ENCODE measurements at places on chromosomes 6 and 20.

- H3K27me3 ChIP-seq: peaks cover 2% of the 10 kb centered on the region
- no peak overlapping the region for H3K4me3 ChIP-seq
- DNase-seq: no peak
- no peak overlapping the region for H3K27ac ChIP-seq
- H3K4me1 ChIP-seq: no peaks in the 10 kb centered on the region
Measured at GRCh38 chr20:24303393-24304170, 165.8 kb upstream of the SYNDIG1 start.

DNA sequence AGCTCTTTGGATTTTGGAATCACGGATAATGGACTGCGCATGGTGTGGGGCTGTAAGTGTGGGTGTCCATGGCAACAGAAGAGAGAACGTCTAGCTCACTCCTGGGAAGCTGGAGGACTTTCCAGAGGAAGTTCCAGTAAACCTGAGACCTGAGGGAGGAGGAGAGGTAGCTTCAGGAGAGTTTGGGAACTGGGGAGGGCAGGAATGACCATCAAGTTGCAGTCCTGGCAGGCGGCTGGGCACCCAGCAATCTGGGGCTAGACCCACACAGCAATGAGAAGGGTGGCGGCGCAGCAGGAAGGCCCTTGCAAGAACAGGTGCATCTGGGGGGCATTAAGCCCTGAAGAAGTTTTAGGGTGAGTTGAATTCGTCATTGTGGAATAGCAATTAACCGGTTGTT is 95.9 kb downstream of the FOXC1 start:
- H3K27me3 ChIP-seq: no peaks in the 10 kb centered on the region
- H3K27ac ChIP-seq: no peak overlapping the region
- no peak overlapping the region for H3K4me3 ChIP-seq
- no peaks in the 10 kb centered on the region for H3K36me3 ChIP-seq
- H3K4me1 ChIP-seq: no peaks in the 10 kb centered on the region
- no peak for DNase-seq

DNA sequence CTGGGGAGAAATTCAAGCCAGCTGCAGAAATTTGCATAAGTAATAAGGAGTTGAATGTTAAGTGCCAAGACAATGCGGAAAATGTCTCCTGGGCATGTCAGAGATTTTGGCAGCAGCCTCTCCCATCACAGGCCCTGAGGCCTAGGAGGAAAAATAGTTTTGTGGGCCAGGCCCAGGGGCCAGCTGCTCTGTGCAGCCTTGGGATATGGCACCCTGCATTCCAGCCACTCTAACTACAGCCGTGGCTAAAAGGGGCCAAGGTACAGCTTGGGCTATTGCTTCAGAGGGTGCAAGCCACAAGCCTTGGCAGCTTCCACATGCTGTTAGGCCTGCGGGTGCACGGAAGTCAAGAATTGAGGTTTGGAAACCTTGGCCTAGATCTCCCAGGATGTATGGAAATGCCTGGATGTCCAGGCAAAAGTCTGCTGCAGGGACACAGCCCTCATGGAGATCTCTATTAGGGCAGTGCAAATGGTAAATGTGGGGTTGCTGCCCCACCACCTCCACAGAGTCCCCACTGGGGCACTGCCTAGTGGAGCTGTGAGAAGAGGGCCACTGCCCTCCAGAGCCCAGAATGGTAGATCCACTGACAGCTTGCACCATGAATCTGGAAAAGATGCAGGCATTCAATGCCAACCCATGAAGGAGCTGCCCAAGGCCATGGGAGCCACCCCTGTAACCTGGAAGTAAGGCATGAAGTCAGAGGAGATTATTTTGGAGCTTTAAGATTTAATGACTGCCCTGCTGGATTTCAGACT is 126.5 kb downstream of the DTNBP1 start:
- H3K27me3 ChIP-seq: no peaks in the 10 kb centered on the region

DNA sequence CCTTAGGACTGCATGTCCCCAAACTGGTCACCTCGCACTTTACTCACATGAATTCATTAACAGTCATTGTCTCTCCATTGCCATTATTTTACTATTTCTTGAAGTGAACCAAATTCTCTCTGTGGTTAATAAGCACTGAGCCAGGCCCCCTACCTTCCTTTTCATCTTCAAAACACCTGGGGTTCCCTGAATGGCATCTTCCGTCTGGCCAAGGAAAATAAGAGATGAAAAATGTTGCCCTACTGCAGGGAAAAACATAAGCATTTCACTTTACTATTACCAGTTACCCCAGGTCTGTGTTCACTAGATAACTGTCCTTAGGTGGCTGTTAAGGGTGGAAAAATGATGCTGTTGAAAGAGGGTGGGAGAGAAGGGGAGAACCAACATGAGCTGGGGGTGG is 10.0 kb upstream of the NKX2-2 start:
- H3K27ac ChIP-seq: no peak overlapping the region
- peaks cover 78% of the 10 kb centered on the region for H3K27me3 ChIP-seq
- H3K4me1 ChIP-seq: peaks cover 7% of the 10 kb centered on the region
- no peak overlapping the region for H3K4me3 ChIP-seq
- DNase-seq: no peak

DNA sequence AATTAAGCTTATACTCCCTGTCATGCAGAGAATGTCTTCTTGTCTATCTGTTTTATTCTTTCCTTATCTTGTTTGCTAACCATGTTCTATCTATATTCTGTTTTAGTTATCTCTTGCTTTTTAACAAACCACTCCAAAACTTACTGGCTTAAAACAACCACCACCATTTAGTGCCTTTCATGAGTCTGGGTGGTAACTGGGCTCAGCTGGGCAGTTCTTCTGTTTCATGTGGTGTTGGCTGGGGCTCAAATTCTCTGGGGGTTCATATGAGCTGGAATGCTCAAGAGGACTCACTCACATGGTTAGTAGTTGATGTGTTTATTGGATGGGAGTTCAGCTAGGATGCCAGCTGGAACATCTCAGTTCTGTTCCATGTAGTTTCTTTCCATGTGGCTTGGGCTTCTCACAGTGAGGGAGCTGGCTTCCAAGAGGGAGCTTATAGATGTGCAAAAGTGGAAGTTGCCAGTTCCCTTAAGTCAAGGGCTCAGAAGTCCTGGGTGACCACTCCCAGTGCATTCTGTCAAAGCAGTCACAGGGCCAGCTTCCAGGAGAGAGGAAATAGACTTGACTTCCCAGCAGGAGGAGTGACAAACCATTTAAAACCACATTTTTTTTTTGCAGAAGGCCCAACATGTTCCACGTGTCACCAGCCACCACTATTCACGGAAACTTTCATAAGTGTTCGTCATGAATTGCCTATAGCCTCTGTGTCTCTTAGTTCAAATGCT is 70.4 kb downstream of the PLCB4 start:
- H3K4me3 ChIP-seq: no peak overlapping the region
- no peak for DNase-seq
- H3K27ac ChIP-seq: no peak overlapping the region
- H3K27me3 ChIP-seq: peaks cover 2% of the 10 kb centered on the region
- no peaks in the 10 kb centered on the region for H3K36me3 ChIP-seq

DNA sequence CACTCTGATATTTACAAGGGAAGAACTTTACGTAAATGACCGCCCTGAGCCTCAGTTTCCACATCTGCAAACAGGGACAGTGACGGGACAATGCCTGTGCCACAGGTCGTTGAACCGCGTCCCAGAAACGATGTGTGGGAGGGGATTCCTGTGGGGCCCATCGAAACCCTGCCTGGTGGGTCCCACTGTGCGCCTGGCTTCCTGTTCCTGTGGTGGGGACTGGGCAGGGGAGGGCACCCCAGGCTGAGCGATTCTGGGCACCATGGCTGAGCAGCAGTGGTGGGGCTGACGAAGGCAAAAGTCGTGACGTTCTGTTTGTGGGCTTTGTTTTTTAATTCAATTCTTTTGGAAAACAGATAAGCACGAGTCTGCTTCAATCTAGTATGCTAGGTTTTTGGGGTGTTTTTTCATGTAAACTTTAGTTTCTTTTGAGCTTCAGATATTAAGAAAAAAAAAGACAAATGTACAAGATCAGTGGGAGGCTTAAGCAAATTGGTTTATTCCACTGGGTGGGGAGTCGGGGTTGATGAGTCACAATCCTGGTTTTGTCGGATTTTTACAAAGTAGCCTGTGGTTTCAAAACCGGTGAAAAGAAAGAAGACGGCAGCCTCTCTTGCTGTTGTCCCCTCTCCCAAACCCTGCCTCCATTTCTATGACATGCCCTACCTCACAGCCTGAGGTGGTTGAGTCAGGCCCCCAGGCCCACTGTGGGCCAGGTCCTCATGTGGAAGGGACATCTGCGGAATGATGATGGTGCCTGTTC is 40.4 kb downstream of the GNAS-AS1 start:
- H3K4me1 ChIP-seq: peaks cover 2% of the 10 kb centered on the region
- peak; percentile 26 for DNase-seq
- no peaks in the 10 kb centered on the region for H3K36me3 ChIP-seq
- no peak overlapping the region for H3K27ac ChIP-seq

- H3K36me3 ChIP-seq: no peaks in the 10 kb centered on the region
- H3K4me3 ChIP-seq: no peak overlapping the region
- peaks cover 10% of the 10 kb centered on the region for H3K27me3 ChIP-seq
- H3K4me1 ChIP-seq: no peaks in the 10 kb centered on the region
Measured at GRCh38 chr6:147677647-147678046, 169.2 kb downstream of the SAMD5 start.

DNA sequence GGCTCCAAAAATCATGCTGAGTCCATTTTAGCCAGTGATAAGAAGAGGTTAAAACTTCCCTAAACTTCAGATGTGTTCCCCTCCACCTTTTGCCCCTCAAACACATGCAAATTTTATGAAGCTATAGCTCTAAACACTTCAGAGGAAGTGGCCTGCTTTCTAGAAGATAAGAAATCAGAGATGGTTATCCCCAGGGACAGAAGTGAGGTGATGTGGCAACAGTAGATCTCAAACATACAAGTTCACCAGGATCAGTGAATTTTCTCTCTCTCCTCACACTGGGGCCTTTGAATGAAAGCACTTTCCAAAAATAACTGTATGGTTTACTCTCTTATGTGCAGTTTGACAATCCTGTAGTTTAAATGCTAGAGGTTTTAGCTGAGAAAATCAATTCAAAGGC is 332.0 kb downstream of the BTBD9 start:
- peaks cover 3% of the 10 kb centered on the region for H3K4me1 ChIP-seq
- no peaks in the 10 kb centered on the region for H3K27me3 ChIP-seq
- H3K36me3 ChIP-seq: no peaks in the 10 kb centered on the region
- DNase-seq: no peak
- no peak overlapping the region for H3K27ac ChIP-seq
- no peak overlapping the region for H3K4me3 ChIP-seq

GRCh38 chr6:157579467-157580031 is 198.6 kb downstream of the ZDHHC14 start:
- no peaks in the 10 kb centered on the region for H3K36me3 ChIP-seq
- no peak overlapping the region for H3K4me3 ChIP-seq
- H3K4me1 ChIP-seq: peaks cover 5% of the 10 kb centered on the region
- no peak overlapping the region for H3K27ac ChIP-seq
- H3K27me3 ChIP-seq: no peaks in the 10 kb centered on the region

DNA sequence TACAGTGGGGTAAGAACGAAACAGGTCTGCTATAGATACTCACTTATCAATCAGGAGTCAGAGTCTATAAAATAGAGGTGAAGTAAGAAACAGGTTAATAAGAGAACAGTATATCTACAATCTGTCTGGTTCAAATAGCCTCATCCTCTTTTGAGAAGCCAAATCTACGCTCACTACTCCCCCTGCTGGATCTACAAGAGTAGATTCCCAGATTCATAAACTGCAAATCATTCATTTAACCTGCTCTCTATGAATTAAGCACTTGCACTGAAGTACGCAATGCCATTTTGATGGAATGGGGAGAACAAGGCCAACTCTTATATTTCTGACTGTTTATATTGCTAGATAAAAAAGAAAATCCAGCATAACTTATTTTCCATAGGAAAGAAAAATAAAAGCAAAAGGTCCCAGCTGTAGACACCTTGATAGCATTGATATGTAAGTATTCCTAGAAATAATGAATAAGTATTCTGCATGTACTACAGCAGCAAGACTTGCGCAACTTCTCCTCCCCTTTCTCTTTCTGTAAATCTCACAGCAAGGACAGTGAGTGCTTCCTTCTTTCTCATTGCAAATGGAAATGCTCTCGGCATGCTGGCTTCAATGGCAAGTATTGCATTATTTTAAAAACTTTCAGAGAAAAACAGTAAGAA is 92.3 kb downstream of the RFX6 start:
- no peaks in the 10 kb centered on the region for H3K36me3 ChIP-seq
- no peak overlapping the region for H3K27ac ChIP-seq
- DNase-seq: peak; percentile 21
- H3K27me3 ChIP-seq: peaks cover 2% of the 10 kb centered on the region

GRCh38 chr6:149112976-149113375 is 204.5 kb upstream of the TAB2 start:
- peak overlapping the region; percentile 64 for H3K27ac ChIP-seq
- no peak overlapping the region for H3K4me3 ChIP-seq
- peaks cover 26% of the 10 kb centered on the region for H3K4me1 ChIP-seq
- no peaks in the 10 kb centered on the region for H3K36me3 ChIP-seq

All from activated CD4-positive, alpha-beta T cell treated with anti-CD3 and anti-CD28 coated beads for 36 hours (primary cell).